ENCODE measurements at places on chromosomes 6 and 20.

DNA sequence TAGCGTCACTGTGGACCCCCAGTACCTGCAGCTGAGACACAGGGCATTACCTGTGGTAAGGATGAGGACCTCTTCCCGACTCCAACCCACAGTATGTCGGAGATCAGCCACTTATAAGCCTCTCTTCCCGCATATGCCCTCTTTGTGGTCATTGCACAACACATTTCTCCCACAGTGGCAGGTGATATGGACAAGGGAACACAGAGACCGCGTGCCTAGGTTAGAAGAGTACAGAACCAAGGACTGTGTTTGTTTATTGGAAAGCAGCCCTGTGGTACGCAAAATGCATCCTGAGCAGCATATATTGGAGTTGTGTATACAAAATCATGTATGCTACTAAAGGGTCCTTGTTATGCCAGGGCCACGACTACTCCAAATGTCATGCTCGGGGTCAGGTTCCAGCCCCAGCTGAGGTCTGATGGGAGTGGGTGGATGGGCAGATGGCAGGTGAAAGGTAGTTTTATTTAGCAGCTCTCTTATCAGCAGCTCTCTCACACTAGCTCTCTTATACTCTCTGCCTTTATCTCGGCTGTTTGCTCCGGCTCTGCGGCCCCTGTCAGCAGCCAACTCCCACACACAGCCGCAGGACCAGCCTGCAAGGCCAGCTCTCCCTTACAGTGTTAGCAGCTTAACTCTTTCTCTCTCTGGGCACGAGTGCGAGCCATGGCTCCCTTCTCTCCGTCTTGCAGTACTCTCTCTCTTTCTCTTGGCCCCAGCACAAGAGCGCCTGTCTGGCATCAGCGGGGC lies 569.0 kb downstream of the KIF16B start:
- DNase-seq = no peak

GRCh38 chr6:11615214-11615602 lies 77.7 kb downstream of the TMEM170B start:
- DNase-seq = no peak

DNA sequence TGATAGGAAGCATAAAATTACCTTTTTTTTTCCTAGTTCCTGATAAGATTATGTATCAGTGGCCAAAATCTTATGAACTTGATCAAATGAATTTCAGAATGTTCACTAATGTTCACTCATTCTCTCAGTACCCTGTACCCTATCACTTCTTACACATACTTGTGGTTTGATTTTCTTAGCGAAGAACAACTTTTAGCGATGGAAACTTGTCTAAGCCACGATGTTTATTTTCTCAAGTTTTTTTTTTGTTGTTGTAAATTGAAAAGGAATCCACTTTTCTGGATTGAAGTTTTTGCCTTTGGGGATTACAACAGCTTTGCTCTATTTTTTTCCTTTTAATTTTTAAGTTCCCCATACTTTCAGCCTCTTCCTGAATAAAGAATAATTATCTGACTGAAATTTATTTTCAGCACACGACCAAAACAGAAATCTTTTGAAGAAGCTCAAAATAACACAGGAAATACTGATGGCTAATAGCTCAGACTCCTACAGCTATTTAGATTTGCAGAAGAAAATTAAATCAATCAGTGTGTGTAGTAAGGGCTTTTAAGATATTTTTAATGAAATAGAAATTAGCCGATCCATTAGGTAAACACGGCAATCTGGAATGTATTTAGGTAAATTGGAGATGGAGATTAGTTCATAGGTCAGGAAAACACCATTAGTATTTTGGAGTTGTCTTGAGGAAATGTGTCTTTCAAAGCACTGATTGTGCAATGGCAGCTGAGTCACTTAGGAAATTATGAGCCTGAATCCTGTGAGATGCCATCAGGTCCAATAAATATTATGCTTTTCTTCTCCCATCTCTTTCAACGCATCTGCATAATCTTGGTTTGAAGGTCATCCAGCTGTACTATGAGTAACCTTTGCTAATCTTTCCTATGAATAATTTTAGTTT lies 217.5 kb downstream of the GJA1 start:
- no peak for DNase-seq

DNA sequence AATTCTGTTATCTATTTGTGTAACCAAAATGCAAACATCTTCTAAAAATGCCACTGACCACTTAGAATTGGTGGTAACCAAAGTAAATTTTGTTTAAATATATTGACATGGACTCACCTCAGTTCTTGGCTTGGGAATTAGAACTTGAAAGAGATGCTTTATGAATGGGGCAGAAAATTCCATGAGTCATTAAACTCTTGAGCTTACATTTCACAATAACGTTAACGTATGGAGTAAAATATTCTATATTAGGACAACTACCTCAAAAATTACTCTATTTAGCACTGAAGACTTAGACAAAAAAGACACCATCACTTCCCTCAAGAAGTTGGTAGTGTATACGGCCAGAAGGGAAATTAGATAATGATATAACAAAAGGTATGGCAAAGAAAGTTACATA lies 752.2 kb upstream of the MARCKS start:
- DNase-seq = no peak

DNA sequence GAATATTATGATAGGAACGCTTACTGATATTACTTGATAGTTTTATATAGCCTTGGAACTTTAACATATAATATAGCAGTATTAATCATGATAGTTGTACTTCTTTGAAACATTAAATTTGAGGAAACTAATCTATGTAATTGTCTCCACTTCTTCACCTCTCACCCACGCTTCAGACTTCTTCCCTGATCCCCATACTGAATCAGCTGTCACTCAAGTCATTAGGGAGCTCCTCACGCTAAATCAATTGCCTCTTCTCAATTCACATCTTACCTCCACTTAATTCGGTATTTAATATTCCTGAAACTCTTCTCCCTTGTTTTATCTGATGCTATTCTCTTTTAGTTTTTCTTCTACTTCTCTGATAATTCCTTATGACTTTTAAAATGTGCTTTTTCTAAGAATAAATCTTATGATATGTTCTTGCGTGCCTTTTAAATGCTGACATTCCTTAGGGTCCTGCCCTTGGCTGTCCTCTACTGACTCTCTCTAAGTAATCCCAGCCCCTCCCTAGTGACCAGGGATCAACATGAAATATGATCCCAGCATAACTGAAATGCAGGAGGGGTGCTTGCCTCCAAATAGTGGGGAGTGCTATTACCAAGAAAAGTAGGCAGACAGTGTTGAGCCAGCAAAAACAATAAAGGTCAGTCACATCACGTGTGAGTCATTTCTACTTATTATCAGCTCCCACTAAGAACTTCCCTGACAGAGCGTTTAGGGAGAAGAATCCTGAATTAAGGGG lies 9.9 kb downstream of the ANKRD66 start:
- no peak for DNase-seq

DNA sequence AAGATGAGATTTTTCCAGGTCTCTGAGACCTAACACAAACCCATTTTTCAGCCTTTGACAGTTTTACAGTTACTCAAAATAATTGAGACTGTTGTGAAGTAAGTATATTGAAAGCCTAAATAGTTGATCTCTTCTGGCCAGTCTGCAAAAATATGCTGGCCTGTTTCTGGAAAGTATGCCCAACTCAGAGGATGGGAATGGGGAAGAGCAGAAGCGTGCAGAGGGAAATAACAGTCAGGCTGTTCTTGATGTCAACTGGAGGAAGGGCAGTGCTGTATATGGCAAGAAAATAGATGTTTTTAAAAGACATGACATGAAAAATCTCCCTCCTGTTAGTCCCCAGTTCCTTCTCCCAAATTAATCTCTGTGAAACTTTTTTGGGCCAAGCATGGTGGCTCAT lies 3.8 kb downstream of the GID8 start:
- DNase-seq = no peak

DNA sequence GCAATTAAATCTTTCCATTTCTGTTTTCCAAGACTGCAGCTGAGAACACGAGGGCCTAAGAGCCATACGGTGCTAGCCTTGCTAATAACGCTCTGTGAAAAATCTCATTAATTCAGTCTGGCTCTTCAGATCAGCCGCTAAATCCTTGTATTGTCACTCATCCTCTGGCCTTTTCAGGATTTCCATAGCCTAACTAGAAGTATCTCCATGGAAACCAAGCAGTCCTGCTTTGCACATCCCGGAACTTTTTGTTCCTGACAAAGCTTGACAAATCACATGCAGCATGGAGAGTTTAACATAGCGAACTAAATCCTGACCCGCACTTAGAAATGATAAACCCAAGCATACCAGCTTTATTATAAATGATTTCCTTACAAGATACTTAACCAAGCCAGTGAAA lies 383.7 kb downstream of the CD83 start:
- DNase-seq = no peak

Measured in GM13976 (cell line).